ENCODE measurements at places on chromosomes 16 and 17.

GRCh38 chr17:68102318-68102758 is 66.8 kb downstream of the KPNA2 start:
- no peak for DNase-seq

- DNase-seq: no peak
Observed at GRCh38 chr16:67919622-67920221, 11.9 kb downstream of the CTRL start.

DNA sequence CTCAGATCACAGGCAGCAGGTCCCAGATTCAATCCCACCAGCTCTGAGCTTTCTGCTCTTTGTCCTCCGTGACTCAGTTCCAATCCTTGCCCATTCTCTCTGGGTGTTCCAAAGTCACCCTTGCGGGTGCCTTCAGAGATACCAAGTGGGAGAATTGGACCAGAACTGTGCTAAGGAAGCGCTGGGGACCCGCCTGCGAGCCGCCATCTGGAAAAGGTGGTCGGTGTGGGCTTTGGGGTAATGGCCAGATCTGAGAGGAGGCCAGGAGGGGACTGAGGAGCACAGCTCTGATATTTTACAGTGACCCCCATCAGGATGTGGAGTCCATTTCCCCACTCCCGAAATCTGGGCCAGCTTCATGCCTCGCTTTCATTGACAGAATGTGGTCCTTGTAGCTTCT is 152.6 kb downstream of the SDK2 start:
- no peak for DNase-seq

DNA sequence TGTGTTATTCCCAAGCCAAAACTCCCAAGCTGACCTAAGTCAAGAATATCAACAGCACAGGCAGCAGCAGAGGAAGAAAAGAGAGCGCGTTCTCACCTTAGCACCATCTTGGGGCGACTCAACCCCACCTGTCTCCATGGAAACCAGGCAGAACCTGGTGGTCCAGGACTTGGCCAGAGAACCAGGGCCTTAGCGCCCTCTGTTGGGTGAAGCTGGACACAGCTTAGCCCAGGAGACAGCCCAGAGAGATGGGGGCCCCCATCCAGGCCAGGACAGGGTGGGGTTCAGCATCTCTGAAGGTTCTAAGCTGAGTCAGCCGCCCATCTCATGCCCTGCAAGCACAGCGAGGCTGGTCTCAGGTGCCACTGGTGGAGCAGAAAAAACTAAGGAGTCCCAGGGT is 60.1 kb upstream of the TMEM132E start:
- no peak for DNase-seq

- no peak for DNase-seq
Observed at GRCh38 chr17:45226576-45226975, 4.9 kb downstream of the FMNL1 start.

GRCh38 chr16:74729783-74730683 is 29.4 kb upstream of the MLKL start:
- DNase-seq: no peak

DNA sequence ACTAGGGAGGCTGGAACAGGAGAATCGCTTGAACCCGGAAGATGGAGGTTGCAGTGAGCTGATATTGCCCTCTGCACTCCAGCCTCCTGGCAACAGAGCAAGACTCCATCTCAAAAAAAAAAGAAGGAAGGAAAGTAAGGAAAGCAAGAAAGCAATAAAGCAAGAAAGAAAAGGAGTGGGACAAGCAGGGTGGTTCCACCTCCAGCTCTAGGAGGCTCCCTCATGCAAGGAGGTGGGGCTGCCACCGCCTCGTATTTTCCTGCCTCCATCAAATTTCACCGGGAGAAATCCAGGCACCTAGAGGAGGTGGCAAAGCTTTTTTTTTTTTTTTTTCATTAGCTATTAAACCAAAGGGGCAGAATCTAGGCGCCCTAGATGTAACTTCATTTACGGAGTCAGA is 1.0 kb downstream of the CYB561 start:
- no peak for DNase-seq
